NCI-H526 (cell line): ENCODE measurements at places on chromosomes 6 and 20.

- DNase-seq: no peak
These were observed 117.0 kb downstream of the ERMARD start for GRCh38 chr6:169868458-169868857.

DNA sequence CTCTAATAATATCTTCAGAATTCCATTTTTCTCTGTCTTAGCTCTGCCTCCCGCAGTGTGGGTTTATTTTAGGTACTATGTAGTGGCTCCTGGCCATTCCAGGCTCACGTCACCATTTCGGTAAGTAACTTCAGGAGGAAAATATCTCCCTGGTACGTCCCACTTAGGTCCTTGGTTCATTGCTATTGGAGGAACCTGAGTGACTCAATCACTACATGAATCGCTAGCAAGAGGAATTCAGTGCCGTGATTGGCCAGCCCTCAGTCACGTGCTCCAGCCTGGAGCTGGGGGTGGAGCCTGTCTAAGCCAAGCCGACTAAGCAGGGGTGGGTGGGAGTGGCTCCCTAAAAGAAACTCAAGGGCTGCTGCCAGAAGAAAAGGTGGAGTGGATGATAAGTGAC lies 67.3 kb upstream of the E2F3 start:
- DNase-seq: no peak

DNA sequence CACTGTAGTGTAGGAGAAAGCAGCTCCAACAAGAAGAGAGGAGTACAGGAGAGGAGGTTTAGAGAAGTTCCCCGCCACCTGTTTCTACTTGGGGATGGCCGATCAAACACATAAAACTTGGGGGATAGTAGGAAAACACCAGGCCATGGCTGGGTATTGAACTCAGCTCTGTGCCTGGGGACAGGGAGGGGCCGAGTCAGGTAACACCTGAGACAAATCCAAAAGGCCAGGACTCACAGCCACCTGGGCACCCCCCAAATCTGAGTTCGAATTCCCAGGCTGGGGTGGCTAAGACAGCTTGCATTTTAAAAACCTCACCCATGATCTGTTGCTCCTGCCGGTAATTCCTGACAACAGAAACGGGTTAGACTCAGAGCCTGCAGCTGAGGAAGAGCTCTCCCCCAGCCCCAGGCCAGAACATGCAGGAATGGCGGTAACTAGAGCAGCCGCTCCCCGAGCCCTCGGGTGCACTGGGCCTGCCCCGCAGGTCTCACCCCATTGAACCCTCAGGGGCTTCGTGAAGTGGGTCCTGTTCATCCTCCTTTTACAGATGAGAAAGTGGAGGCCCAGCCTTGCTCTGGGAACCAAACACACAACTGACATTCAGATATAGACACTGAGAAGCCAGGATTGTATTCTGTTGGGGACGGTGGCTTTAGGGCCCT lies 61.0 kb downstream of the TCP11 start:
- no peak for DNase-seq

- peak; percentile 34 for DNase-seq
These were observed 25.8 kb downstream of the SNRNP48 start for GRCh38 chr6:7615611-7616383.

DNA sequence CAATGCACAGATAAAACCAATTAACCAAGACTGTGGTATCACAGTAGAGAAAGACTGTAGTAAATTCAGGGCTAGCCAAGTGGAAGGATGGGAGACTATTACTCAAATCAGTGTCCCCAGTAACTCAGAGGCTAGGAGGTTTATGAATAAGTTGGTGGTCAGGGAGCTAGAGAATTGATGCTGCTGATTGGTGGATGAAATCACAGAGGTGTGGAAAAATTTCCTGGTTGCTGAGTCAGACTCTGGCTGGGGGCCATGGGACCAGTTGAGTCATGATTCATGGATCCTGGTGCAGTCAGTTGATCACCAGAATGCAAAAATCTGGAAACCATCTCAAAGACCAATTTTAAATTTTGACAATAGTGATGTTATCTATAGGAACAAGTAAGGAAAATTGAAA lies 555.9 kb downstream of the C6orf118 start:
- DNase-seq: no peak

GRCh38 chr20:1627200-1627550 lies 7.4 kb upstream of the SIRPB1 start:
- DNase-seq: no peak
